Stimulated activated CD4-positive, alpha-beta T cell treated with anti-CD3 and anti-CD28 coated beads, Interleukin-12 subunit alpha, Interleukin-12 subunit beta, amount 100 ng/mL, for 48 hours (primary cell): ENCODE measurements at places on chromosomes 5 and 9.

DNA sequence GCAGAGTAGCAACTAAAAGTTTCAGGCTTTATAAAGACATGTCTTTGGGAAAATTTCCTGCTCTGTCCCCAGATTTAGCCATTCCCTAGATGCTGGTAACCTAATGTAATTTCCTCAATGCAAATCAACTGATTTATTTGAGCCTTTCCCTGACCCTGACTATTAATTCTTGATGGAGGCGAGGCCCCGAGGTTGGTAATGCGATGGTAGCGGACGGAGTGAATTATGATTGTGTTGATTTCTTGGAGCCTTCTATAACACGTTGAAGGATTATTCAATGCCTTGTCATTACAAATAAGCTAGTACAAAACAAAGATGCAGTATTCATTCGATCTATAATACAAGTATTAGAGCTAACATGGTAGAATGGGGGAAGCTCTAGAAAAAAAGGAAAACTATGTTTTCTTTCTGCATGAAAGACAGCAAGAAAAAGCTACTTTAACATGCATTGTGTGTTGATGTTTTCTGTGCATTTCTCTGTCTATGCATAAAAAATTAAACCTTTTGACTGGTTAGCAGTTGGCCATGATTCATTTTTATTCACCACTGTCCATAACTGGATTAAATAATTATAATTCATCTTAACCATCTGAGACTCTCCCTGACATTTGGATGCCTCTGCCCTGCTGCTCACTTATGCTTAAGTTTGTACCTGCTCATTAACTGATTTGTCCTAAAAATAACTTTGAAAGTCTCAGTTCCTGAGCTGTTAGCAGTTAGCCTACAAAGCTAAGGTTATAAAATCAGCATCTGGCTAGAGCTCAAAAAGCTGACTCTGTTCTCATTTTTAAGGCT lies 490.2 kb upstream of the NUDT12 start:
- DNase-seq: no peak

GRCh38 chr9:6780690-6781089 lies 22.9 kb downstream of the KDM4C start:
- no peak for DNase-seq

- no peak for DNase-seq
These were observed 80.4 kb downstream of the HMCN2 start for GRCh38 chr9:130345897-130346385.

GRCh38 chr5:178770621-178771020 lies 40.2 kb upstream of the ZNF354A start:
- DNase-seq: no peak

GRCh38 chr5:98604301-98604700 lies 169.2 kb upstream of the RGMB start:
- DNase-seq: no peak

GRCh38 chr5:138177941-138178515 lies 402 bp downstream of the BRD8 start:
- DNase-seq: no peak

GRCh38 chr5:163730206-163730756 lies 224.9 kb downstream of the MAT2B start:
- no peak for DNase-seq

GRCh38 chr5:10065428-10066000 lies 184.2 kb downstream of the ATPSCKMT start:
- no peak for DNase-seq
